COLO829 (cell line): ENCODE measurements at places on chromosomes 2 and 18.

- peak; percentile 68 for DNase-seq
Measured at GRCh38 chr2:38665854-38666555, at the start of gene GALM. GALM (plus strand) TSS chr2:38666114; CDS start chr2:38666162, 48 bp downstream.

DNA sequence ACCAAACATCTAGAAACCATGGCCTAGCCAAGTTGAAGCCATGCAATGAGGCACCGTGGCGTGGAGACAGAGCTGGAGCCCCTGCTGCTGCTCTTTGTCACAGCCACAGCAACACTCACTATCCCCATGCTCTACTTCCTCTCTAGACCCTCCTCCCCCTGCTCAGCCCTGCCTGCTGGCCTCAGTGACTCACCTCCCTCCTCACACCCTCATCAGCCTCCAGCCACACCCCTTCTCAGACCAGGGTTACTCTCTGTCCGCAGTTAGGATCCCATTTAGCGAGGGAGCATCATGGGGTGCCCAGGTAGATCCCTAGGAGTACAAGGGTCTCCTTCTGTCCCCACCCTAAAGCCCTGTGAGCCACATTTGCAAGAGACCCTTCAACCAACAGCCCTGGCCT, 25.4 kb upstream of the SOX11 start:
- no peak for DNase-seq

DNA sequence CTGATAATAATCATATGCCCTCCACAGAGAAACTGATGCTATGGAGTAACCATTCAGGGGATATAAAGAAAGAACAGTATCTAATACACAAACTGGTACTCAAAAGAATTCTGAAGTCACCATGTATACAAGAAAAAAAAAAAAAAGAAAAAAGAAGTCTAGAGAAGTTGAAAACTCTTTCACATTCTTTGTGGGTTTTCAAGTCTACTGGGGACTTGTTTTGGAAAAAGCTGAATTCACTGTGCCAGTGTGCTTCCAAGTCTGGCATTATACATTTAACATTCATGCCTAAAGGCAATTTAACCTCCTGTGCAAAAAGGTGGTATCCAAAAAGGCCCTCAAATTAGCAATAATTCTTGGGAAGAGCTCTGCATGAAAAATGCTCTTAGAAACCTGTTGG, 94.8 kb upstream of the ITGB6 start:
- no peak for DNase-seq

DNA sequence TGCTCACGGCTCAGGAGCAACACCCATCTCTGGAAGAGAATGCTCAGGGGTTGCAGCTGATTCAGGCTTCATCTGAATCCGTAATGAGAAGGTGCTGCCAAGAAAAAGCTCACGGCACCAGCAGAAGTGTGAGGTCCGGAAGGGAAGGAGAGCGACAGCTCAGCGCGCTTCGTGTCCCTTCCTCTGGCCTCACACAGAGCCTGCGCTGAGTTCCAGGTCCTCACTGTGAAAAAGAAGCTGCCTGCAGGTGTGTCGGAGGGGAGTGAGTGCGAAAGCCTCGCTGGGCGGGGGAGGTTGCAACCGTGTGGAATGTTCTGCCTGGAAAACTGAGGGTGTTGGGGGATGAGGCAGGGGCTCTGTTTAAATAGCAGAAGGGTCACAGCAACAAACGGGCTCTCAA, 76.2 kb upstream of the TWIST2 start:
- DNase-seq, result no peak

DNA sequence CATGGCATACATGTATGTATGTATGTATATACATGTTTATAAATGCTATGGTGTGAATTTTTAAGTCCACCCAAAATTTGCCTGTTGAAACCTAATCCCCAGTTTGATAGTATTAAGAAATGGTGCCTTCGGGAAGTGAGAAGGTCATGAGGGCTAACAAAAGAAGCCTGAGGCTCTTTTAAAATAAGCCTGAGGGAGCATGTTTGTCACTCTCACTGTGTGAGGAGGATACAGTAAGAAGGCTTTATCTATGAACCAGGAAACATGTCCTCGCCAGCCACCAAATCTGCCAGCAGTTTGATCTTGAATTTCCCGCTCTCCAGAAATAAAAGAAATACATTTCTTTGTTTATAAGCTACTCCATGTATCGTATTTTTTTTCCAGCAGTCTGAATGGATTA, 163.0 kb upstream of the LINC00305 start:
- DNase-seq, result no peak

- no peak for DNase-seq
Measured at GRCh38 chr2:197804758-197805714, 643 bp downstream of the PLCL1 start.

DNA sequence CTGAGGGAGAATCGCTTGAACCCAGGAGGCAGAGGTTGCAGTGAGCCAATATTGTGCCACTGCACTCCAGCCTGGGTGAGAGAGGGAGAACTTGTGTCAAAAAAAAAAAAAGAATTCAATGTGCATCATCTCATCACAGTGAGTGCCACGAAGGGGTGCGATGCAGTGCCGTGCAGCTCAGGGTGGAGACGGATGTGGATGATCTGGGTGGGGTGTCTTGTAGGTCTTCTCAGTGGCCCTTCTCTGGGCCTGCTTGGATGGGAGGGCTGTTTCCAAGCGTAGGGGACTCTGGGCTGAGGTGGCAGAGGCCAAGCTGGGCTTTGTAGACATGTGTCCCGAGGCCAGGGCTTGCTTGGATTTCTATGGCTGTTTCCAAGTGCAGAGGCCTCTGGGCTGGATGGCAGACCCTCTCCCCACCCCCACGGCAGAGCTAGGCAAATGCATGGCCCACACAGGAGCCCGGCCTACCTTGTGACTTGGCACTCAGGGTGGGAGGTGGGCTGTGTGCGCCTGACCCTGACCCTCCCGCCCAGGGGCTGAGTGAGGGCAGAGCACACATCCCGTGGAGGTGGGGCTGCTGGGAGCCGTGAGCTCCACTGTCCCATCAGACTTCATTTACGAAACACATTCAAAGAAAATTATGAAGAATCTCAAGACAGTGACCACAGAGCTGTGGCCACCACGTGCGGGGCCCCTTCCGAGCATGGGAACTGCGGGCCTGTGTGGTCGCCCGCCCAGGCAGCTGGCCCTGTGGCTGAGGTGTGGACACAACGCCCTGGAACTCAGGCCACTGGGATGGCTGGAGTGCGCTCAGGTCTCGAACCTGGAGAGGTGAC, 76.4 kb downstream of the ASB1 start:
- no peak for DNase-seq

- no peak for DNase-seq
Measured at GRCh38 chr2:2400286-2401038, 69.4 kb upstream of the MYT1L start.

GRCh38 chr2:32591669-32592463, 36.0 kb upstream of the TTC27 start:
- DNase-seq, result peak; percentile 13

GRCh38 chr2:198146346-198146940, 342.1 kb downstream of the PLCL1 start:
- no peak for DNase-seq

- DNase-seq, result no peak
Measured at GRCh38 chr2:232772531-232772930, 3.8 kb downstream of the KCNJ13 start.

- DNase-seq, result no peak
Measured at GRCh38 chr2:105256431-105257047, 15.0 kb downstream of the GPR45 start.

DNA sequence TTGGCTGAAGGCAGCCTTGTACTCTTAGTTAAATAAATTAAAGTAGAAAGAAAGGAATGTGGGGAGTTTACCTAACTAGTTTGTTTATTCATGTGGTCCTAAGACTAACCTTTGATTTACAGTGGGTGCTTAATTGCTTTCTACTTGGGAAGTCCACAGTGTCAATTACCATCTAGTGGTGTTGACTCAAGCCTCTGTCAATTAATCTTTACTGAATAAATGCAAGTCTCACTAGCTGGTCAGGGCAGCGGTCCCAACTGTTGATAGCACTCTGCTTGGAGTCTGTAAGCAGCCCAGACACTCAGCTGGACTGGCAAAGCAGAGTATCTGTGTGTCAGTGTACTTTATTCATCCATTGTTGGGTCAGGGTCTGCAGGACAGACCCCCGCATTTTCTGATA, 15.8 kb downstream of the ZNF514 start:
- DNase-seq, result no peak

DNA sequence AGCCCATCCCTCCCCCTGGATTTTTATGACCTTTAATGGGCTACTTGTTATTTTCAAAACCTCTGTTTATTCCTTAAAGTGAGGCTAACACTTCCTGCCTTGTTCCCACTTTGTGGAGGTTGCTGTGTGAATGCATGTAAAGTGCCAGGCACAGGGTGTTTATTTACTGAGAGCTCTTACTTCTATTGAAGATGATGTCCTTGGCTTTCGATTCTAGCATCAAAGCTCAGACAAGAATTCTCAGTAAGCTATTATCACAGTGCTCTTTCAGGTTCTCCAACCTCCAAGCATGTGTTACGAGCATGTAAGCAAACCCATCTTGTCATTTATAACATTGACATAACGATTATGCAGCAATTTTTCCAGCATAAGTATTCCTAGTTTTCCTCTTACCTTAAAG, 44.2 kb downstream of the DPYSL5 start:
- DNase-seq, result no peak

GRCh38 chr2:95012881-95013550, 12.5 kb upstream of the MAL start:
- no peak for DNase-seq

GRCh38 chr18:11927497-11927896, 19.4 kb upstream of the MPPE1 start:
- no peak for DNase-seq

DNA sequence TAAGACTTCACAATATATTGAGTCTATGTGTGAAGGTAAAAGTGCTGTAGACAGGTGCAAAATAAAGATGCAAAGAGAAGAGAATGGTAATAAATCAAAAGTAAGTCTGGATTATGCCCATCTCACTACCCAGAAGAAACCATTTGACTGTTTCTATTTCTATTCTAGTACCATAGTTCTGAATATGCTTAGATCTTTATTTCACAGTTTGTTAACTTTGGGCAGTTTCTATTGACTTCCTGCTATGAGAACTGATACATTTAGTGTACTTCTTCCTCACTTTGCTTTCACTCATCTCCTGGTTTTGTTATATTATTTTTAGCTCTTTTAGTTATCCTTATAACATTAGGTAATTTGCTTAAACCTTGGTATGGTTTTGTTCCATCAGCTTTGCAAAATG, 94.9 kb downstream of the HS1BP3 start:
- no peak for DNase-seq

GRCh38 chr2:65922794-65923193, 490.4 kb upstream of the SPRED2 start:
- DNase-seq, result no peak

- DNase-seq, result no peak
Measured at GRCh38 chr2:164609790-164610189, 11.5 kb downstream of the GRB14 start.

- no peak for DNase-seq
Measured at GRCh38 chr2:240797500-240797895, 22.5 kb downstream of the KIF1A start.

GRCh38 chr2:98448441-98449145, 3.9 kb downstream of the INPP4A start:
- no peak for DNase-seq

DNA sequence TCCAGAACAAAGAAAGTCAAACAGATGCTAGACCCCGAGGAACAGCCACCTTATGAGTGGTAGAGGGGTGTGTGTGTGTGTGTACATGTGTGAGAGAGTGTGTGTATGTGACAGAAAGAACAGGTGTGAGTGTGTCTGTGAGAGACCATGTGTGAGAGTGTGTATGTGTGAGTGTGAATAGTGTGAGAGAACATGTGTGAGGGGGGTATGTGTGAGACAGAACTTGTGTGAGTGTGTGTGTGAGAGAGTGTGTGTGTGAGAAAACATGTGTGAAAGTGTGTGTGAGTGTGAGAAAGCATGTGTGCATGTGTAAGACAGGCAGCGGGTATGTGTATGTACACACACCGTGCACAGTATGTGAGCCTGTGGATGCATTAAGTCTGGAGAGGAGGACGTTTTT, 214.3 kb downstream of the SP3 start:
- no peak for DNase-seq

GRCh38 chr18:58496937-58497336, 132.0 kb downstream of the ALPK2 start:
- DNase-seq, result peak; percentile 33

- DNase-seq, result peak; percentile 17
Measured at GRCh38 chr2:156687715-156688114, 251.5 kb downstream of the GPD2 start.

DNA sequence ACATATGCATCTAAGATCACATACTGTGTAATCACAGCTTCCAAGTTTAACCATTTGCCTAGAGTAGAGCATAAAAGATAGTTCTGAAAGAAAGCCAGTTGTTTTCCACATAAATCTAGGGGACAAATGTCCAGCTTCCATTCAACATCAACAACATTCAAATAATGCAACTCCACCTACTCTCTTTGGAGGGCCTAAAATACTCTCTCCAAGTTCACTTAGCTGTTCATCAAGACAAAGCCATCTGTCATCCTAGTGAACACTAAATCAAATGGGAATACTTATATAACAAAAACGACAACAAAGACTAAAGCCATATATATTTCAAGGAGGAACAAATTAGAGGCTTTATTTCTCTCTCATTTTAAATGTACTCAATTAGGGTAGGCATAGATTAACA, 221.5 kb upstream of the CDH2 start:
- DNase-seq, result no peak

DNA sequence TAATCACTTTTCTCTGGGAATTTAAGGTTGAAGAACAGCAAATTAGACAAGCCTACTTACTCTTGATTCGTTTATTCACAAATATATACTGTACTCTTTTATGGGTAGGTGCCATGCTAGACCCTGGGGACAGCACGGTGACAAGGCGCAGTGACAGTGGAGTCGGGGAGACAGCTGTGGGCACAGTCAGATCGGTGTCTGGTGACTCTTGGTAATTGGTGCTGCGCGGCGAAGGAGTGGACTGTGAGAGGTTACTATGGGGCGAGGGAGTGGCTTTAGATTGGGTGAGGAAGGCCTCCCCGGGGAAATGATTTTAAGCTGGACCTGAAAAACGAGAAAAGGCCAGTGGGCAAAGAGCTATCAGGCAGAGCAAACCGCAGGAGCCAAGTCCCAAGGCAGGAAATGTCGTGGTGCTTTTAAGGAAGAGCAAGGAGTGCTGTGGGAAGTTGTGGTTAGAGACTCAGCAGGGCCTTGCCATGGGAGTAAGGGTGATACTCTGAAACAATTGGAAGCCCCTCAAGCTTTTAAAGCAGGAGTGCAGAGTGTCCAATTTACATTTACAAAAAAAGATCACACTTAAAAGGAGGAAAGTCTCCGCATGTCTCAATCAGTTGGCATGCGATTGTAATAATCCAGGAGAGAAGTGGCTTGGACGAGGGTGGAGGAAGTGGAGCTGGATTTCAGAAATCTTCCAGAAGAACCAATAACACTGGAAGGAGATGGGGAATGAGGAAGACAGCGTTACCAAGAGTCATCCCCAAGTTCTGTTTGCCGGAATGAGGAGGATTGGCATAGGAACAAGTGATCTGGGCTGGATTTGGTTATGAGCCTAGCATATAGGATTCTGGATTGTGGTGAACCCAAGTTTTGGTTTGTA, 36.1 kb upstream of the TXNDC2 start:
- DNase-seq, result no peak

- no peak for DNase-seq
Measured at GRCh38 chr2:3730646-3731045, 27.3 kb downstream of the DCDC2C start.

GRCh38 chr2:153451611-153452010, 27.0 kb downstream of the RPRM start:
- no peak for DNase-seq
